NT2/D1 (cell line): ENCODE measurements at places on chromosomes 12 and 14.

- DNase-seq, result no peak
Measured at GRCh38 chr12:674272-674781, 11.1 kb upstream of the NINJ2 start.

- DNase-seq, result no peak
Measured at GRCh38 chr14:86683561-86683960, 1153.6 kb downstream of the FLRT2 start.

DNA sequence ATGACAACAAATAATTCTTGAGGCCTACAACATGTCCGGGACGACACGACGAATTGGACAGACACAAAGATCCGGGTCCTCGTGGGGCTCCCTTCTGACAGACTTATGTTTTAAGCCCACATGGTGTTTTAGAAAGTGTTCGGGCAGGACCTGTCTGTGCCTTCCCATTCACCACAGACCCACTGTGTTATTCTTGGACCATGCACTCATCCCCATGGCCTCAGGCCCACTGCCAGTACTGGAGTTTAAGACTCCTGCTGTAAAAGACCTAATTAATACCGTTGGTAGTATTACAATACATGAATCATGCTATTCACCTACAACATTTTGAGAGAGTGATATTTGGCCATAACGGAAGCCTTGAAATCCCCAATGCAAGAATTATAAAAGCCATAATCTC lies 20.0 kb downstream of the SLC15A4 start:
- DNase-seq, result no peak

GRCh38 chr12:116402163-116402939 lies 124.9 kb upstream of the MED13L start:
- no peak for DNase-seq

GRCh38 chr12:122850695-122851350 lies 15.6 kb downstream of the HIP1R start:
- DNase-seq, result no peak

GRCh38 chr12:132257206-132257954 lies 72.0 kb downstream of the GALNT9 start:
- no peak for DNase-seq

- DNase-seq, result no peak
Measured at GRCh38 chr12:117530796-117531195, 169.4 kb upstream of the NOS1 start.

DNA sequence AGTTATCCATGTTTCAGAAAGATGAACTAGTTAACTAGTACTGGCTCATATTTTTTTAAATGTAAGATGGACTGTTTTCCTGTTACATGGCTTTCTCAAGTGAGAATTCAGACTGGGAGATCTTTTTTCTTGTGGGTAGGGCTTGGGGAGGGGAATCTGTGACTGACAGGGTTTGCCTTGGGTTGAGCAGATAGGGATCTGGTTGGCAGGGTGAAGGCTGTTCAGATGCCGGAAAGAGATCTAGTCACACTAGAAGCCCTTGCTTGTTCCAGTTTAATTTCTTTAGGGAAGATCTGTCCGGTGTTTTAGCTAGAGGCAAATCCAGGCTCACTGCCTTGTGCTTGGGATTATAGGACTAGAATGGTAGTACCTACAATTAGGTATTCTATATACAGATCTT lies 63.2 kb downstream of the FBXO33 start:
- DNase-seq, result no peak

GRCh38 chr14:22386924-22387775 lies 201.9 kb downstream of the DAD1 start:
- peak; percentile 75 for DNase-seq

GRCh38 chr14:105322791-105323556 lies 8.4 kb downstream of the PACS2 start:
- no peak for DNase-seq

GRCh38 chr12:130768120-130768519 lies 52.0 kb upstream of the RIMBP2 start:
- no peak for DNase-seq

- no peak for DNase-seq
Measured at GRCh38 chr12:124172636-124173035, 122.3 kb upstream of the RFLNA start.
